Urinary bladder (tissue), 4 donors: ENCODE measurements at places on chromosomes 5 and 9.

GRCh38 chr5:69531406-69531801 lies 28.6 kb upstream of the GTF2H2C start:
- DNase-seq: no peak

DNA sequence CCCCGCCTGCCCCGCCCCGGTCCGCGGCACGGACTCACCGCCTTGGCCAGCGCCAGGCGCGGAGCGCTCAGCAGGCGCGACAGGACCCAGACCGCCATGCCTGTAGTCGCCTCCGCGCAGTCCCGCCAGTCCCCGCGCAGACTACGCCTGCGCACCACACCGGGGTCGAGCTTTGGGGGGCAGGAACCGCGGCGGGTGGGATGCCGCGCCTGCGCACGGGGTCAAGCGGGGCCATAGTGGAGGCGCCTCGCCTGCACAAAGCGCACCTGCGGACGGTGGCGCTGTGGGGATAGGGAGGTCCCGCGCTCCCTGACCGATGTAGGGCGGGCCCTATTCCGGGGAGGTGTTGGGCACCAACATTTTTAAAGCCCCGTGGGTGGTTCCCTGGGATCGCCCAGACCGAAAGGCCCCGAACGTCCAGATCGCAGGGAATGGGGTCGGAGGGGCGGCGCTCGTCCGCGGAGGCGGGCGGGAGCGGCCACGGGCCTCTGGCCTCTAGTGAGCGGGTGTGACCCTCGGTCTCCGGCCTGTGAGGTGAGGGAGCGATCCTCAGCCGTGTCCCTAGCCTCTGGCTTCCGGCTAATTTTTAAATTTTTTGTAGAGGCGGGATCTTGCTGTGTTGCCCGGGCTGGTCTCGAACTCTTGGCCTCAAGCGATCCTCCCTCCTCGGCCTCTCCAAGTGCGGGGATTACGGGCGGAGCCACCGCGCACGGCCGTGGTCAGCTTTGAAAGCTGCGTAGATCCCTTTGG lies 70.8 kb upstream of the LPCAT1 start:
- DNase-seq: peak; percentile 47

DNA sequence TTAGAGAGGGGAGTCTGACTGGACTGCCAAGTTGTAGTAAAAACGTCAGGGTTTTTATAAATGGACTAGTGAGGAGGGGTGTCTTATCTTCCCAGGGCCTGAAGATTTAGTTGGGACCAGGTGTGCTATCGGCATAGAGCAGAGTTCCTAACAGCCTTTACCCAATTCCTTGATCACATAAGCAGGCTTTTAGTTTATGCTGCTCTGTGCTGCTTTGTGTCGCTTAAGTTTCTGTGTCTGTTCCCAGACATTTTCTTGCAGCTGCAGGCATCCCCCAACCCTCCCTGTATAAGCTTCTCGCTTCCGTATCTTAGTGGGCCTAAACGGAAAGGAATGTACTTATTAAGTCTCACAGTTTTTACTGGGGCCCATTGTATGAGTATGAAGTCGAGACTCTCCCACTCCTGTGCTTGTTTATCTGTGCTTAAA lies 2.6 kb upstream of the SMC5 start:
- no peak for DNase-seq

DNA sequence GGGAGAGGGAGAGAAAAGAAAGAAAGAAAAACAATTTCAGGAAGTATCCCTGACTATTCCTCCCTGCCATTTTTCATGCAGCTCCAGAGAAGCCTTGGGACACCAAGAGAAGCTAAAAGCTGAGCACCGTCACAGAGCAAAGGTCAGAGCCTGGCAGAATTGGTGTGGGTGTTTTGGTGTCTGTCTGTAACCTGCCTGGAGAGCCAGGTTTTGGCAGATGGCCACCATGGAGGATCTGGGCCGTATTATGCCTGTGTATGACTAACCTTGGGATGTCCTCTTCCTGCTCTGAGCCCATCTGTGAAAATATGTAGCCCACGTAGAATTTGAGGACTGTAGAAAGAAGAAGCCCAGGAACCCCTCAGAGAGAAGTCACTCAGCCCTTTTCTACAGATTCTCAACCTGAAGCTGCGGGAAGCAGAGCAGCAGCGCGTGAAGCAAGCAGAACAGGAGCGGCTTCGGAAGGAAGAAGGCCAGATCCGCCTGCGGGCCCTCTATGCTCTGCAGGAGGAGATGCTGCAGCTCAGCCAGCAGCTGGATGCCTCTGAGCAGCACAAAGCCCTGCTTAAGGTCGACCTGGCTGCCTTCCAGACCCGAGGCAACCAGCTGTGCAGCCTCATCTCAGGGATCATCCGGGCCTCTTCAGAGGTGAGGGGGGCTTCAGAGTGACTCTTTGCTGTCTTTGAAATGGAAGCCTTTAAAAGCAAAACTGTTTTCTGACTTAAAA lies 18.8 kb downstream of the GLE1 start:
- no peak for DNase-seq

DNA sequence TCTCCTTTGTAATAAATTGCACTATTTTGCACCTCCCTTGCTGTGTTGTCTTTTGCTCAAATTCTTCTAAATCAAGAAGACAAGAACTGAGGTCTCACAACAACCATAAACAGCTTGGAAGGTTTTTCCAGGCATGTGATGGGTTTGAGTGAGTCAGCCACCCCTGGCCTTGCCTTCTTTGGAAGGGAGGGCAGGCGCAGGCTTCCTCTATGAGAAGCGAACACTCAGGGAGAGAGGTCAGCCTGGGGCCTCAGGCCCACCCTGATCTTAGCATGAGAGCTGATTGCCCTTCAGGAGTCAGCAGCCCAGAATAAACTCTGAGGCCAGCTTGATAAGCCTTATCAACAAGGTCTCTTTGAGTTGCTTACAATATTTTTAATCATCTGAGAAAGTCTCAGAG lies 31.6 kb downstream of the S1PR3 start:
- DNase-seq: no peak

DNA sequence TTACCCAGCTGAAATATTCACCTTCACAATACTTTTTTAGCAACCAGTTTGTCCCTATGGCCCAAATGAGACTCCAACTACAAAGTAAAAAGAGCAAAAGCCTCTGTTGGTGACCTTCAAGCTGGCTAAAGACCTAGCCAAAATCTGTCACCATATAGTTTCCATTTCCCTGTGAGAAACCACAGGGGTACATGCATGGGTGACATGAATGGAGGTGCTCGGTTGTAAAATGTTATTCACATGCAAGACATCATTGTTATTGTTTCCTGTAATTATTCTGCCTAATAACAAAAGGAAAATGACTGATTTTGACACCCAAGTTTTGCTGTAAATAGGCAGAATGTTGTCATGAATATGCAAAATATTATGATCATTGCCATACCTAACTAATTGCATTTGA lies 285.3 kb downstream of the ZNF608 start:
- no peak for DNase-seq

DNA sequence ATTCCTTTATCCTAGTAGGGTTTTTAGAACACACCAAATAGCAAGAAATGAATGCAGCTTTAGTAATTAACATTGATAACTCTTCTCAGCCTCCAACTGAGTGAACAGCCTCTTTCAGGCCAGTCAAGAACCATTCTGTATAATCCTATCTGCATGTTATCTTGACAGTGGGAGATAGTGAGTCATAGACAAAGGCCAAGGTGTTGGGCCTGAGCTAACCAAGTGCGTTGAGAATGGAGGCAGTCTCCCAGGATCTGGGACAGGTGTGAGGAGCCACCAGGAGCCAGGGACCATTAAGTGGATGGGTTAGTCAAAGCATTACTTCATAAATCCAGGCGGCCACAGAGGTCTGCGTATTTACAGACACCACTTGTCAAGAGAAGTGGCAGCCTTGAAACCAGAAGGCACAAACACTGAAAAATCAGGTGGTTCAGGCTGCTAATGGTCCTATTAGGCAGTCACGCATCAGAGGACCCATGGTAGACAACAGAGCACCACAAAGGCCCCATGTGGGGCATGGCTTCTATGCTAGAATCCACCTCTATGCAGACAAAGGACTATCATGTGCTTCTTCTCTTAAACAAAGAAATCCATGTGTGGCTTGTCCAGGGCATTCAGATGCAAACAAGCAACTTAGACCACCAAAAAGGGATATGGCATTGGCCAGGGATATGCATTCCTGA lies 409.7 kb upstream of the PIK3R1 start:
- no peak for DNase-seq

- DNase-seq: no peak
Observed at GRCh38 chr9:137127301-137128157, 11.4 kb upstream of the GRIN1 start.

GRCh38 chr5:138876811-138877210 lies 1.7 kb upstream of the LRRTM2 start:
- DNase-seq: no peak

DNA sequence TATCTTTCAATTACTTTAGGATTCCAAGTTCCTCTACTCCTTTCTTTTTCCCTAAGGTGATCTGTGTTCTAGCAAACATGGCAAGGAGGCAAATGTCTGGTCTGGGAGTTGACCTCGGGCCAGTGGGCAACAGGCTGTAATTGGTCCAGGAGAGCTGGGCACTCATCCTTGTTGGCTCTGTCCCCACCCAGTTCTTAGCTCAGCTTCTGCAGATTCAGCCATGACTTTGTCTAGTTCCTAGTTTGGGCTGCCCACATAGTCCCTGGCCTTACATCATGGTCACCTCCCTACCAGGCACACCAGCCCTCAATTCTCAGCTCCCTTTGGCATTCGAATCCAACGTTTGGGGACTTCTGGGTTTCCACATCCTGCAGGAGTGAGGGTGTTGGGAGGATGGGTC lies 92.1 kb upstream of the DAP start:
- no peak for DNase-seq

- no peak for DNase-seq
Observed at GRCh38 chr9:112494153-112494552, 7.5 kb downstream of the KIAA1958 start.

- DNase-seq: no peak
Observed at GRCh38 chr9:77871483-77871882, 160.1 kb downstream of the GNAQ start.

- DNase-seq: no peak
Observed at GRCh38 chr5:135443161-135443960, 3.8 kb downstream of the DCANP1 start.

DNA sequence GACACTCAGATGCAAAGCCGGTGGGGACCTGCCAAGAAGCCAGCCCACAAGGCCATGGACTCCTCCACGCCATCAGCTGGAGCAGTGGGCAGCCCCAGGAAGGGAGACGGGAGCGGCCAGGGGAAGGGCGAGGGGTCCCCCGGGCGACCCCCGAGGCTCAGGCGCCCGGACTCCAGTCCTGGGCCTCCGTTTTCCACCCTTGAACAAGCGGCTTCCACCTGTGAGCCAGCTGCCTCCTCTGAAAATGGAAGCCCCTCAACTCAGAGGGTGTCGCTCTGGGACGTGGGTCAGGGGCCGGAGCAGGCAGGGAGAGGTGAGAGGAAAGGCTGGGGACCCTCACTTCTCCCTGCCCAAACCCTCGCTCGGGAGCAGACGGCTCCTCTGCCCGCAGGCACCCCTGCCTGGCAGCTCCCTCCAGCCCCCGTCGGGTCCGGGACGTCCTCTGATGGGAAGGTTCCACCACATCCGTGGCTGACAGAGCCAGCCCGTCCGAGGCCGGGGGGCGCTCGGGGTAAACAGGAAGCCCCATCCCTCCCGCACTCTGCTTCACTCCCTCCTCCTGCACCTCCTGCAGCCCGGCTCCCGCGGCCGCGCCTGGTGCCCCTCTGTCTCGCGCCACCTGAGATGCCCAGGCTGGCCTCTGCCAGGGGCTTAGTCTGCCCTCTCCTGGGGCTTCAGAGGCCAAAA lies 3.7 kb upstream of the EGFL7 start:
- DNase-seq: no peak
